Caco-2 (cell line): ENCODE measurements at places on chromosomes 2 and 18. TPM values are rescaled to one million over a fixed set of nuclear protein-coding genes. Genes with fewer than 3 reads are reported as not detected.

- no peaks in the 10 kb centered on the region for H3K36me3 ChIP-seq
- no peaks in the 10 kb centered on the region for H3K4me1 ChIP-seq
- no peaks in the 10 kb centered on the region for H3K27me3 ChIP-seq
- DNase-seq, result no peak
- H3K27ac ChIP-seq, result no peak overlapping the region
Observed at GRCh38 chr2:54839461-54840255, 116.2 kb downstream of the EML6 start.

DNA sequence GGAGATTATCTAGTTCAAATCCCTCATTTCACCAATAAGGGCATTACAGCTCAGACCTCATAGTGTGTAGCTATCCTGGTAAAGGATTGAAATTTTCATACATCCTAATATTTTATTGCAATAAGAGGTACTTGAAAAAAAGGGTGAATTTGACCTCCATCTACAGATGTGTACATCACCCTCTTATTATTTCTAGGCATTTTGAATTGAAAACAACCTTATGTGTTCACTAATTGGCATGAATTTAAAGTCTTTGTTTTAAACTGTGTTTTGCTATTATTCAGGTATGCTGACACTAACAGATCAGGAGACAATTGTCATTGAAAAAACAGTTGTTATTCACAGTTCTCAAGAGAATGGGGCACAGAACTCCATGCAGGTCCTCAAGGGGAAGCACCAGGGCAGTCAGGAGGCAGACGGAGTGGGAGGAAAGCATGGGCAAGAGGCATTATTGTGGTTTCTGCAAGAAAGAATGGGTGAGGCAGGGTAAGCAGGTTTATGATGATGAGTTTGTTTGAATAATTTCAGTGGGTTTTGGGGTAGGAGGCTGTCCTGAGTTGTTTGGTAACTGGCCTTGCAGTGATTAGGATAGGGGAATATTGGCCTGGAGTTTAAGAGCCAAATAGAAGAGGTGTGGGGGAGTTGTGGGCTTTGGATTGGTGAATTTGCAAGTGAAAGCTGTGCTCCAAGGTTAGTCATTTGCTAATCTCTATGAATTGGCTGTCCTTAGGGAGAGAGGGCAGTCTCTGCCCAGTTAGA is 194.6 kb downstream of the GPD2 start:
- H3K4me1 ChIP-seq, result no peaks in the 10 kb centered on the region
- no peaks in the 10 kb centered on the region for H3K36me3 ChIP-seq
- H3K27ac ChIP-seq, result no peak overlapping the region
- H3K4me3 ChIP-seq, result no peak overlapping the region

DNA sequence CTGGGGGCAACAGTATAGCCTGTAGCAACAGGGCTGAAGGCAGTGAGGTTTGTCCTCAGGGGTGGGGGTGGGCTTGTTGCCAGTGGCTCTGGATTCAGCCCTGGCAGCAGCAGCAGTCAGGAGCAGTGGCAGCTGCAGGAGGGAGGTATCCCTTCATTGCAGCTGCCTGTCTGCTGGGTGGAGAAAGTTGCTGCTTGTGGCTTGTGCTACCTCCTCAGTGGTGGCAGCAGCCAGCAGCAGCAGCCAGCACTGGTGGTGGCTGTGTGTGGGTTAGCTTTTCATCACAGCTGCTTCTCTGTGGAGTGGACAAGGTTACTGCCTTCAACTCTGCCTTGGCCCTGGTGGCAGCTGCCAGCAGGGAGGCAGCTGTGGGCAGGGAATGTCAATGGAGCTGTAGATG is 94.9 kb downstream of the ARL6IP6 start:
- H3K27me3 ChIP-seq, result no peaks in the 10 kb centered on the region
- no peak overlapping the region for H3K4me3 ChIP-seq
- no peaks in the 10 kb centered on the region for H3K36me3 ChIP-seq

DNA sequence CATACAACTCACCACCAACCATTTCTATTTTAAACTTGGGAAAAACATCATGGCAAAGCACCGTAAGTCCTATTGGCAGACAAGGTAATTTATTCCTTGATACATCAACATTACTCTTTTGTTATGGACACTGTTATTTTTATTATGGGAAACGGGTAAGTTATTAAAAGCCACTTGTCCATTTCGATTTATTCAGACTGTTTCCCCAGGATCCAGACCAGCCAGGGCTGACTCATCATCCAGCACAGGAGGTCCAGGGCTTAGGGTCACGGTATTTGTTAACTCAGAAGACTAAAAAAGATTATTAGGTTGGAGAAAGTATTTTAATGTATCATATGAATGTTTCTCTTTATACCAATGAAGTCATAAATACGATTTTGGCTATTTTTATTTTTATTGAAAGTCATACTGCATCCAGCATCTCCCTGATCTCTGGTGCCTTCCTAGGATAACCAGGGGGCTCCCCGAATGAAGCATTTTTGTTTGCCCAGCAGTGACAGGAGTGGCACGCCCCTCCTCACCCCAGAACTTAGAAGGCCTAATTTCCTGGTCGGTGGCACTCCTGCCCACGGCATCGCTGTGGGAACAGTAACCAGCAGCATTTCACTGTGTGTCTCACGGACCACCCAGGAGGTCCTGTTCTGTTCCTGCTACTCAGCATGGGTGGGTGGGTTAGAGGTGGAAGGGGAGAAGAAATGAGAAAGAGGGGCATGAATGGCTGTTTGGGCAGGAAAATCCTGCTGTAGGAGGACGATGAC is 446.1 kb downstream of the EIPR1 start:
- no peaks in the 10 kb centered on the region for H3K36me3 ChIP-seq
- H3K4me1 ChIP-seq, result no peaks in the 10 kb centered on the region
- H3K27ac ChIP-seq, result no peak overlapping the region
- DNase-seq, result no peak

DNA sequence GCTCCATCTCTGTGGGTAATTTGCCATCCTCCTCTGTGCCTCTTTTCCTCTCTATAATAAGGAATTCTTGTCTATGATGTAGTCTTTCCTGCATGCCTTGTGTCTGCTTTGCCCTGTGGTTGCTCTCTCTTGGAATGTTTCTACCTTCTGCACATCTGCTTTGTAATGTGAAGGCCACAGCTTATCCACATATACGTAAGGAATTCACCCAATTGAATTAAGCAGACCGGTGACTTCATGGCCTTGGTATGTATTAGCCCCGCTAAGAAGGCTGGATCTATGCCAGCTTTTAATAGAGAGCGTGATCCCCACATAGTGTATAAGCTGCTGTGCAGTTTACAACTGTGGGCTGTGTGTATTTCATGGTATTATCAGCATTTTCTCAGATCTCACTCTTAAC is 274.7 kb downstream of the RNF144A start:
- H3K4me3 ChIP-seq, result no peak overlapping the region
- no peak overlapping the region for H3K27ac ChIP-seq
- no peak for DNase-seq
- no peaks in the 10 kb centered on the region for H3K4me1 ChIP-seq
- H3K27me3 ChIP-seq, result no peaks in the 10 kb centered on the region

- H3K4me3 ChIP-seq, result no peak overlapping the region
- H3K27me3 ChIP-seq, result no peaks in the 10 kb centered on the region
- H3K4me1 ChIP-seq, result no peaks in the 10 kb centered on the region
- H3K27ac ChIP-seq, result no peak overlapping the region
Observed at GRCh38 chr2:240423788-240424191, 11.7 kb upstream of the GPC1 start.

DNA sequence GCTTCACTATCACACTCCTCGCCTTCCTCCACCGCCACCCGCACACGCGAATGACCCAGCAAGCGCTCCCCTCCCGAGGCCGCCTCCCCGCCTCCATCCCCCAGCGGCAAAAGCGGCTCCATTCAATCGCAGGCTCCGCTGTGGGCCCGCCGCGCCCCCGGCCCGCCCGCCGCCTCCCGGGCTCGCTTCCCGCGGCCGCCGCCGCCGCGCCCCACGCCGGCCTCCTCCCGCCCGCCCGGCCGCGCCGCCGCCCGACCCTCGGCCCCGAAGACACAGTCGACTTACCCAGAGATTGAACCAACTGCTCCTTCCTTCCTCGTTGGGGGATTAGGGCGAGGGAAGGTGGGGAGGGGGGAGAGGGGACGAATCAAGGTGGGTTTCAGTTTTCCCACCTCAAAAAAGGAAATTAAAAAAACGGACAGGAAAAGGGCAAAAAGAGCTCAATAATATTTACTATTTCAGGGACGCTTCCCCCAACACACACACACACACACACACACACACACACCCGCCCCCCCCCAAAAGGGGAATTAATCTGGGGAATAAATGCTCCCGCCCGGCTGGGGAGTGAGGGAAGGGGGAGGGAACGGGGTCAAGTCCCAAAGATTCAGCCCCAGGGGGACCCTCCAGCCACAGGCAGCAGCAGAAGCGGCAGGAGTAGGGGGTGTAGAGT is 743 bp downstream of the XPO1 start:
- peak; percentile 52 for DNase-seq
- H3K36me3 ChIP-seq, result no peaks in the 10 kb centered on the region
- H3K4me1 ChIP-seq, result peaks cover 9% of the 10 kb centered on the region
- no peaks in the 10 kb centered on the region for H3K27me3 ChIP-seq

DNA sequence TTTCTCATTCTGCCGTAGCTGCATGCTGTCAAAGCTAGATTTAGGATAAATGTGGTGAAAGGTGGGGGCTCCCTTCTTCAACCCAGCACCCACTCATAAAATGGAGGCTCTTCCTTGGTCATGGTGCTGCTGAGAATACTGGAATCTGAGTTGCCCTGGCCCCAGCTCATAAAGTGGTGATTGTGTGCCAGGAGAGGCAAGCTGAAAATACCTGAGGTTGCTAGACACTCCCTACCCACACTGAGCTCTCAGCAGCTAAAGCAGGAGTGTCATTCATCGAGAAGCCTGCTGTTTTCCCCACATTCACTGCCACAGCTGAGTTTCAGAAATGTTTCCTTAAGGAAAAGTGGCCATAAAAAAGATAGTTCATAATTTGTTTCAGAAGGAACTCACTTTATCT is 297.1 kb upstream of the RBMS1 start:
- no peaks in the 10 kb centered on the region for H3K36me3 ChIP-seq
- no peak for DNase-seq
- no peaks in the 10 kb centered on the region for H3K4me1 ChIP-seq
- H3K27me3 ChIP-seq, result no peaks in the 10 kb centered on the region
- H3K4me3 ChIP-seq, result no peak overlapping the region

DNA sequence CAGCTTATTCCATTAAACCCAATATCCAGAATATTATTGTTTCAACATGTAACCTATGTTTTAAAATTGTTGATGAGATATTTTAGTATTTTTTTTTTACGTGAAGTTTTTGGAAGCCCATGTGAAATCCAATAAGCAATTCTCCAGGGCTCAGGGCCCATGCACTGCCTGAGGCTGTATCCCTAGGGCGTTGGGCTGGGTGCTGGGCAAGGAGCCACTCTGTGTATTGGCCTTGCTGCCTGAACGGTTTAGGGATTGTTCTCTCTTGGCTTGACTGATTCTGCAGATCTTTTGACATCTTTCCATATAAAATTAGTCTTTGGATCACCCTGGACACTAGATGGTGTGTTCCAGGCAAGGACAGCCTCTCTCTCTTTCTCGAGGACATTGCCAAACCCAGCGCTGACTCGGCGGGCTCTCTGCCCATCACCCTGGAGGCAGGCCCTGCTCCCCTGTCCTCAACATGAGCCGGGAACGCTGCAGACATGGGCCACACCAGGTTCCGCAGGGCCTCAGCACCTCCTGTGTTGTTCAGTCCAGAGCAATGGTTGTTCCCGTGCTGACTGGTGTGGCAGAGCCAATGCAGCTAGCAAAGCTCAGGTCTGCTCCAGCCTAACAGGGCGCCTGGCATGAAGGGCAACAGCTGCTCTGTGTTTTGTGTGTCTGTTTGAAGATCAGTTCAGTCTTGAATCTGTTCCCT is 163.0 kb downstream of the SEPTIN10 start:
- H3K36me3 ChIP-seq, result no peaks in the 10 kb centered on the region
- H3K27me3 ChIP-seq, result no peaks in the 10 kb centered on the region
- H3K27ac ChIP-seq, result no peak overlapping the region
- no peak overlapping the region for H3K4me3 ChIP-seq

DNA sequence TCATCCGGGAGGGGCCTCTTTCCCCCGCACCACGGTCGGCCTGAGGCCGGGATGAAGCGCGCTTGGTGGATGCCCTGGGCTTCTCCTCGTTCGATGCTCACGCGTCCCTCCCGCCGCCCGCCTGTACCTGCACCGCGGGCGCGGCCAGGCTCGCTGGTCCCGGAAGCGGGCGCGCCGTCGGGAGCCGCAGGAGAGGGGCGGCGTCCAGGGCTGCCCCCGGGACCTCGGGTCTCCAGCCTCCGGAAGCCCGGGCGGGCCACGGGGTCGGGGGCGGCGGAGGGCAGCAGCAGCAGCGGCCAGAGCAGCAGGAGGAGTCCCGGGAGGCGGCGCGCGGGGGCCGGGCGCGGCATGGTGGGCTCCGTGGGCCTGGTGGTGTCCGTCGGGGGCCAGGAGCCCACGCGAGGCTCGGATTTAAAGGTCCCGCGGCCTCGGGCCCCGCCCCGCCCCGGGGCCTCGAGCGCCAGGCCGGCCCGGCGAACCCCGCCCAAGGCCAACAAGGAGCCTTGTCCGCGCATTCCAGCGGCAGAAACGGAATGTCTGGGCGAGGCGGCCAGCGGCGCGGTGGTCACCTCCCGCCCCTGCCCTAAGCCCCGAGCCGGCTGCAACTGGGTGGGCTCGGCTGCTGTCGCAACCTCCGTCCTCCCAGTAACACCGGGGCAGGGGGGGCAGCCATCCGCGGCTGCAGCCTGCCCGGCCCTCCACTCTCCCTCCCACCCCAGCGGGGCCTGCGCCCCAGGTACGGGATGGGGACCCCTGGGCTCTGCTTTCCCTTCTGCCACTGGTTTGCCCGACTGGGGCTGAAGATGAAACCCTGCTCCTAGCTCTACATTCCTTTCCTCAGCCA is at the start of gene MATN3:
Gene MATN3, minus strand, starts transcription at position 387 of the 844 bp plus-strand sequence. Its CDS starts 37 bp downstream, at position 350.
- peak within 1 kb of the TSS; percentile 86 for H3K27ac ChIP-seq
- no peaks in the 10 kb centered on the region for H3K36me3 ChIP-seq
- H3K4me3 ChIP-seq, result peak within 1 kb of the TSS; percentile 55
- peaks cover 17% of the 10 kb centered on the region for H3K4me1 ChIP-seq

GRCh38 chr2:209534228-209534627 is 110.4 kb downstream of the MAP2 start:
- no peak overlapping the region for H3K27ac ChIP-seq
- no peaks in the 10 kb centered on the region for H3K27me3 ChIP-seq
- H3K36me3 ChIP-seq, result no peaks in the 10 kb centered on the region

- no peaks in the 10 kb centered on the region for H3K36me3 ChIP-seq
- H3K4me3 ChIP-seq, result no peak overlapping the region
- H3K27ac ChIP-seq, result no peak overlapping the region
- no peak for DNase-seq
- no peaks in the 10 kb centered on the region for H3K27me3 ChIP-seq
Observed at GRCh38 chr2:83971547-83971946, 487.5 kb downstream of the SUCLG1 start.

- no peaks in the 10 kb centered on the region for H3K36me3 ChIP-seq
- no peak for DNase-seq
- no peaks in the 10 kb centered on the region for H3K27me3 ChIP-seq
- H3K4me3 ChIP-seq, result no peak overlapping the region
Observed at GRCh38 chr18:6747646-6748045, 18.1 kb downstream of the ARHGAP28 start.

UPP2 gene
- total RNA-seq, result not detected in 2 replicates

RFTN2 gene
- 0.18 TPM in 1 of 2 replicates, not detected in the other for total RNA-seq

SCN2A gene
- not detected in 2 replicates for total RNA-seq

ACVR1 gene
- total RNA-seq, result 11.1 and 11.3 TPM in 2 replicates

CCBE1 gene
- total RNA-seq, result 0.09 and 0.44 TPM in 2 replicates

VSNL1 gene
- 0.43 and 0.60 TPM in 2 replicates for total RNA-seq

DQX1 gene
- 0.50 and 1.4 TPM in 2 replicates for total RNA-seq

TLX2 gene
- total RNA-seq, result 0.68 and 0.72 TPM in 2 replicates

SPDYA gene
- 1.5 and 2.0 TPM in 2 replicates for total RNA-seq
